ENCODE measurements at places on chromosomes 1 and 21.
A peak's percentile ranks its signal among the peaks of the same experiment; 100 is the strongest.

GRCh38 chr1:84427250-84428188, 29.2 kb downstream of the DNASE2B start:
- DNase-seq, result no peak

- no peak for DNase-seq
Observed at GRCh38 chr1:168623003-168623828, 46.8 kb downstream of the XCL1 start.

- DNase-seq, result no peak
Observed at GRCh38 chr1:39021426-39021825, 4.7 kb upstream of the NDUFS5 start.

DNA sequence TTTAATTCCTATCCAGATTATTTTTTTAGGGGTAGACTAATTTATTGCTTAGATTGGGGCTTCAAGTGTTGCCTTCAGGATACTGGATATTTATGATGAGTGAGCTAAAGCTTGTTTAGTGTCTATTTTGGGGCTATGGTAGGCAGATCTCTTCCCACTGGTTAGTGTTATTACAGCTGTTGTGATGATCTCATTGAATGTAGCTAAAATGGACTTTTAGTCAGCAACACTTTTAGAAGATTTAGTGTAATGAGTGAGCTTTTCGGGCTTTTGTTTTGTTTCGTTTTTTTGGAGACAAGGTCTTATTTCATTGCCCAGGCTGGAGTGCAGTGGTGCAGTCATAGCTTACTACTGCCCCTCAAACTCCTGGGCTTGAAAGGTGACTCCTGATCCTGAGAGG, 14.2 kb downstream of the THRAP3 start:
- DNase-seq, result no peak

- DNase-seq, result no peak
Observed at GRCh38 chr1:37497832-37498231, 16.7 kb downstream of the MEAF6 start.

GRCh38 chr1:66311092-66311491, 222.9 kb upstream of the SGIP1 start:
- DNase-seq, result no peak

DNA sequence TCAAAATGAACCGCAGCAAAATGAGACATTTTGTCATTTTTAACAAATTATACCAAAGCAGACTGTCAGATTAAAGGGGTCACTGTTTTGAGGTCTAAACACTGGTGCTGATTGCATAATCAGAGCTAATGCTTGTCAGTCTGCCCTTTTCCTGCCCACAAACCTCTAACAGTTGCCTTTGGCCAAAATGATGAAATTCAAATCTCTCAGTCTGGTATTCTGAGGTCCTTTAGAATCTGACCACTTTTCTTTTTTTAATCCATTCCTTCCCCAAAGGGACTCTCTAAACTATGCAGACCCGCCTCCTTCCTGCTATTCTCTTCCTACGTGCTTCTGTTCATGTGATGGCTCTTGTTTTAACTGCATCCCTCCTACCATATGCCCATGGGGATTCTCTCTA, 145.2 kb upstream of the SPATA6 start:
- no peak for DNase-seq

- DNase-seq, result no peak
Observed at GRCh38 chr1:31936278-31936980, 1.7 kb downstream of the PTP4A2 start.

GRCh38 chr1:220219865-220220698, 52.2 kb downstream of the RAB3GAP2 start:
- no peak for DNase-seq

DNA sequence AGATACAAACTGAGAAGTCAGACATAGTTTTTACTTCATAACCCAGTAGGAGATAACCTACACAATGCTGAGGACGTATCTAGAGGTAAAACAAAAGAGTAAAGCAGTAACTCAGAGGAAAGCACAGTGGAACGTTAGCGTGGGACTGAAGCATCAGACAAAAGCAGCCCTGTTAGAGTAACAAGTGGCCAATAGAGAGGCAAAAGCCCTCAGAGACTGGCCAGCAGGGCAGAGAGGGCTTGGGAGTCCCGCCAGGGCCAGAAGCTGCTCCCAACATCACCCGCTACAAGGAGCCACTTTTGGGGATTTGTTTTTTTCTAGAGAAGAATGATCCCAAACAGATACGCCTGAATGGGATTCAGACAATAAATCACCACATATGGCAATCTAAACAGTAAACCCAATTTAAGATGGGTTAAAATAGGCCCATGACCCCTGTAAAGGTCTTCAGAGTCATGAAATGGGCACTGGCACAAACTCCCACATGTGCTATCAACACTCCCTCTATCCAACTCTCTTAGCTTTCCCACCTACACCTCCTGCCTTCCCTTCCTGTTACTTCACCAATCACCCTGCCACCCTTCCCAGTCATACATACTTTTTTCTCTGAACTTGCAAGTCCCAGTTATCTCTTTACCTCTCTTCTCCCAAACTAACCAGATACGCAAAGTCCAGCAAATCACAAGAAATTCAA, 17.2 kb downstream of the TADA1 start:
- DNase-seq, result no peak

DNA sequence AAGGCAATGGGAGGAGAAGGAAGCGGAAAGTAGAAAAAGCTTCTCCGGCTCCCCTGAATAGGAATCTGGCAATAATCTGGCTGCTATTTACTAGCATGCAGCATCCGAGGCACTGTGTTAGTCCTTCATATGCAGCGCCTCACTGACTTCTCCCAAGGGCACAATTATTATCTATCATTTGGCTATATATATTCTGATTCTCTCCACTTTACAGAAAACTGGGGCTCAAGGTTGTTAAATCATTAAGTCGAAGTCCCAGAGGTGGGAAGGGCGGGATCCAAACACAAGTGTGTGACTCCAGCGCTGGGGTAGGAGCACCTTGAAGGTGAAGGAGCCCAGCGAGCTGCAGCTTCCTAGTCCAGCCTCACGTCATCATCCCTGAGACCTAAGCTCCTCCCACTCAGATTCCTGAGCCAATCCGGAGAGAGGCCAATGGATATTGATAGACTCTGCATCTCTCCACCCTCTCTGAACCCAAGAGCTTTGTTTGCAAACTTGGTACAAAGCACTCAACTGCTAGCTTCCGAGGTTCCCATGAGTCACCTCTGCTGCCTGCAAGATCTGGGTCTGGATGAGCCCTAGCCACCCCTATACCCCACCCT, 16.6 kb upstream of the EYA3 start:
- no peak for DNase-seq

- peak; percentile 54 for DNase-seq
Observed at GRCh38 chr1:223683586-223684487, 18.3 kb upstream of the CAPN8 start.

DNA sequence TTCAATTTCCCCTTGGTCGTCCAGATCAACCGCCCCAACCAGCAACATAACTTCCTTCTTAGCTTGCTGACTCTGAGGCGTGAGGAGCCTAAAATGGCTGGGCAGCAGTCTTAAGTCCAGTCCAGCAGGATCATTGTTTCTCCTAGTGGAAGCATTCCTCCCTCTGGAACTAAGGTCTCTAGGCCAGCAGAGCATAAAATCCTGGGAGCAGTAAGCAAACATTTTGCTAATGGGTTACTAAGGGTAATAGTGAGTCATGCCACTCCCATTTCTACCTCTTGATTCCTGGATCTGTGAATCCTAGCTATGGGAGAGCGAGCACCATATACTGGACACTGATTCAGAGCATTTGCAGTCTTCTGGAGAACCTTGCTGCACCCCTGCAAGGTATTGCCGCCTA, 59.9 kb downstream of the ADSS2 start:
- no peak for DNase-seq

- no peak for DNase-seq
Observed at GRCh38 chr1:41689139-41689538, 204.7 kb upstream of the EDN2 start.

DNA sequence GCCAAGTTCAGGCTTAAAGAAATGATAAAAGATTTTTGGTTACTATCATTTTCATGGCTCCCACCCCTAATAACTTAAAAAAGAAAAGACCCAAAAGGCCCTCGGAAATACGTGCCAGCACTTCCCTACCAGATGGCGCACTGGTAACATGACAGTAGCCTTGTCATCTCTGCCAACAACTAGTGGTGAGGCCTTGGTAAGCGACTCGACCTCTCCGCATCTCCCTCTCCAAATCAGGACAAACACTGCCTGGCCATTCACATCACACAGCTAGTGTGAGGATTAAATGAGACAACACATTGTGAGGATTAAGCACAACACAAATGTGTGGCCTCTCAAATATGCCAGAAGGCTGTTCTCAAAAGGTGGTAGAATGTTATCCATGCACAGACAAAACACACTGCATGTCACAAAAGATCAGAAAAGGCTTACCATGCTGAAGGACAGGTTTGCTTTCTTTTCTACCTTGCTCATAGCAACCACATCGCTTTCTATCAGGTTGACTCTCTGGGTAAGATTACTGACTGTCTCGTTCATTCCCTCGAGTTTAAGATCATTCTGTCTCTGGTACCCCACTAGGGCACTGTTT, 16.4 kb downstream of the TEX38 start:
- no peak for DNase-seq

Measured in activated naive CD4-positive, alpha-beta T cell treated with Interleukin-2 at 50 U/mL for 16 hours (primary cell).